ENCODE measurements at places on chromosomes 11 and 22.

DNA sequence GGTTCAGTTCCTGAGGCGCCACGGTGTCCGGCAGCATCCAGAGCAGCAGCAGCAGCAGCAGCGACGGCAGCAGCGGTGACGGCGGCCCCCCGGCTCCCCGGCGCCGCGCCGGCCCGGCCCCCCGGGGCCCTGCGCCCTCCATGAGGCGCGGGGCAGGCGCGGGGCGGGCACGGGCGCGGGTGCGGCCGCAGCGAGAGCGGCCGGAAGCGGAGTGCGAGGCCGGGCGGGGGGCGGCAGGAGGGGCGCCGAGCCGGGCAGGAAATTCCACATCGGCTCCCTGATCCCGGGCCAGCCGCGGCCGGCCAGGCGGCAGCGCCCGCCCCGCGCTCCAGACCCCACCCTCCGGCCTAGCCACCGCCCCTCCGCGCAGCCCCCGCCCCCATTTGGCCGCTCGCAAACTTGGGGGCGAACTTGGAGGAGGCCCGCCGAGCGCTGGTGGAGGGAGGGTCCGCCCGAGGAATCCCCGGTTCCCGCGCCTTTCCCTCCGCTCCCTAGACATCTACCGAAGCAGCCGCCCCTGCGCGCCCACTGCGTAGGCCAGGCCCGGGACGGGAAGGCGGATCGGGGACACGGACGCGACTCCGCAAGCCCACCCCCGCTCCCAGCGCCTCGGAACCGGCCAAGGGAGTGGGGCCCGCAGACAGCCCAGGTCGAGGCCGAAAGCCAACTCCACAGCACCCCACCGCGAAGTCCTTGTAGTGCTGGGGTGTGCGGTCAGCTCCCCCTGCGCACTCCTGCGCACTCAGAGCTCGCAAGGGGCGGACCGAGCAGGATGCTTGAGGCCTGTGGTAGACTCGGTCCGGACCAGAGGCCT, at the start of gene SCARF2:
SCARF2 (minus strand) TSS at position 213 of the 814 bp plus-strand sequence; CDS start at position 142, 71 bp downstream.
- DNase-seq: no peak

DNA sequence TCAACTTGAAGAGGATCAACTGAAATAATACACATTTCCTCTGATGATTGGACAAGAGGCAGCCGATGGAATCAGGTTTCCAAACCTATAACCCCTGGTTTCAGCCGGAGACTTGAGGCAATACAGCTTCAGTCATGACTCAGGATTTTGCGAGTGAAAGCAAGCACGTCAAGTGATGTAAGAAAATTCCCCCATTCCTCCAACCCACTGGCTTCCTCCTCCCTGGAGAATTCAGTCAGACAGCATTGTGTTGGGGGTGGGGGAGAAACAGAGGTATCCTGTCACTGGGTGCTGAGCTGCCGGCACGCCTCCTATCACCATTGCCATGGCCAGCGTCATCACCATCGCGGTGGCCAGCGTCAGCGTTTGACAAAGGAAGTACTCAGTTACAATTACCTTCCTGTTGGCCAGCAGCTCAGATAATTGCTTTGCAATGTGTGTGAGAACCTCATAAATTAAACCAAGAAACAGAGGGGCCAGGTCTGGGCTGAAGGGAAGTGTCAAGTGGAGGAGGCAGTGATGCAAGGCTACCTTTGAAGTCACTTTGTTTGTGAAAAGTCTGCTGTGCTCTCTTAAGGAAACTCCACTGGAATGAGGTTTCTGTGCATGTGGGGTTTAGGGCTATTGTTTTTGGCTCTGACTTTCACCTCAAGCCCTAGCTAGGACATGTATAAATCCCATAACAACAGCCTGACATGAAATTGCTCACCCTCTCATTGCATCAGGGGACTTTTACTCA, 50.2 kb downstream of the LIF start:
- DNase-seq: peak; percentile 39

GRCh38 chr11:702462-703461, 3.3 kb upstream of the EPS8L2 start:
- no peak for DNase-seq

DNA sequence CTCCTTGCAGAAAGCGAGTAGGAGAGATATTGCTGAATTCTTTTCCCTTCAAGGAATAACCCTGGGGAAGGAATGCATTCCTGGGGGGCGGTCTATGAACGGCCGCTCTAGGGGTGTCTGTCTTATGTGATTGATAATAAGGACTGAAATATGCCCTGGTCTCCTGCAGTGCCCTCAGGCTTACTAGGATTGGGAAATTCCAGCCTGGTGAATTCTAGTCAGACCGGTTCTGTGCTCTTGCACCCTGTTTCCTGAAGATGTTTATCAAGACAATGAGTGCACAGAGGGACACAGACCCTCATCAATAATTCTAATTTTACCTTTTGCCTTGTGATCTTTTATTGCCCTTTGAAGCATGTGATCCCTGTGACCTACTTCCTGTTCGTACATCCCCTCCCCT, 140.7 kb downstream of the LUZP2 start:
- DNase-seq: no peak

DNA sequence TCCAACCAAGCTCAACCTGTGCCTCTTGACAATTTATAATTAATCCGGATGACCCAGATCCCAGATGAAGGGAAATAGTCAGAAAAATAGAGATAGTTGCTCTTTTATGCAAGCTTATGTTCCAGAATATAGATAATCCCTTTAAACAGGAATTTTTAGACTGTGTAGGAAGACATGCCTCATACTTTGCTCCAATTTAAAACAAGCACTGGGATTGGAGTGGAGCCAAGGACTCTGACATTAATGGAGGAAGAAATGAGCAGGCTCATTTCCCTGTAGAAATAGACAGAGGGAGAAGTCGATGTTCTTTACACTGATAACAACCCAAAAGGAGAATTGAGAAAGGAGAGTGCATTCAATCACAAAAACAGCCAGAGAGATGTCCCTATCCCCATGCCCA, 70.1 kb upstream of the LRRC55 start:
- DNase-seq: no peak

DNA sequence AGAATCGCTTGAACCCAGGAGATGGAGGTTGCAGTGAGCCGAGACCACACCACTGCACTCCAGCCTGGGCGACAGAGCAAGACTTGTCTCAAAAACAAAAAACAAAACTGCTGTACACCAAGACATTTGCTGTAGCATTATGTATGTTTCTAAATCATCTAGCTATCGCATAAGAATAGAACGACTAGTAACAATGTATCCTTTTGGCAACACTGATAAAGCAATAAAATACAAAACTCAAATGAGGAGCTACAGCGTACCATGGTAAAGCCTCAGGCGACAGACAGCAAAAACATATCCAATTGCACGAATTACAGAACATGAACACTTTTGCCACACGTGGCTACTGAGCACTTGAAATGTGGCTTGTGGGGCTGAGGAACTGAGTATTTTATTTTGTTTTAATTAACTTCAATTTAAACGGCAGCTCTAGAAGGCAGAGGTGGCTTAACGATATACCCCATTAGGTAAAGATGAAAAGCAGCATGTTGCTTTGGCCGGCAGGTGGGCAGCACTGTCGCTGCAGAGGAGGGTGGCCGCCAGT, 2.3 kb downstream of the TUBGCP6 start:
- no peak for DNase-seq

DNA sequence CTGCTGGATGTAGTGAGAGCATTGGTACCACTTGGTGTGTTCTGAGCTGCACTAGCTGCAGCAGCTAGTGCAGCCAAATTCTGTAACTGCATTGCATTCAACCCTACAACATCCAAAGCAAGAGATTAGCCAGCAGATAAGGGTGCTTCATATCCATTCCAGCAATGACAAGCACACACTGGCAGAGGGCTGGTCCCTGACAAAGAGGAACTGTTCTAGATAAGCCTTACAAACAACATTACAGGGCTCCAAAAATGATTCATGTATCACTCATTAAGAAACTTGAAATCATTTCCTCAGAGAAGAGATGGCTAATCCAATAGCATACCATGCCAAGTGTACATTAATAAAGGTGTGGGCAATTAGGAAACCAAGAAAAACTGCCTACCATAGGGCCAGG, 28.4 kb upstream of the RAPSN start:
- no peak for DNase-seq

- peak; percentile 74 for DNase-seq
These were observed 1.8 kb downstream of the ADSL start for GRCh38 chr22:40348025-40348658.

DNA sequence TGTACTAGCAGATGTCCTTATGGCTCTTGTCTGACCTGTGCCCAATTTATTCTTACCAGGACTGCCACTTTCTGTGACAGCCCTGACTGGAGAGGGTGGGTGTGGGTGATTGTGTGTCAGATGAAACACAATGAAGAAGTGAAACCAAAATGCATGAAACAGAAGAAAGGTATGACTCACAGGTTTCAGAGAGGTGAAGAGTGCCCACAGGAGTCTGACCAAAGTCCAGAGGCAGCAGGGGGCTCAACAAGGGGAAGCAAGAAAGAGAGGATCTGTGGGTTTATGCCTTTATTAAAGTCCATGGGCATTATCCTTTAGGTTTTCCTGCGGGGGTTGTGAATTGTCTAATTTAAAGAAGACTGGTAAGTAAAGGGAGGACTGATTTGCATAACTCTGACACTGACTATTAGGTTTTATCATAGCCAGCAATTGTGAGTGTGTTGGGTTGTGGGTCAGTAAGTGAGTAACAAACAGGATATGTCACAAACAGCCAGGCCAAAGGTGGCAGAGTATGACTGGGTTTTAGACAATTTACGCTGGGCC, 3.9 kb upstream of the OR4C6 start:
- DNase-seq: no peak

- DNase-seq: no peak
These were observed at the start of gene HBB for GRCh38 chr11:5226732-5227310. HBB (minus strand) TSS chr11:5227071; CDS start chr11:5227021, 50 bp downstream.

DNA sequence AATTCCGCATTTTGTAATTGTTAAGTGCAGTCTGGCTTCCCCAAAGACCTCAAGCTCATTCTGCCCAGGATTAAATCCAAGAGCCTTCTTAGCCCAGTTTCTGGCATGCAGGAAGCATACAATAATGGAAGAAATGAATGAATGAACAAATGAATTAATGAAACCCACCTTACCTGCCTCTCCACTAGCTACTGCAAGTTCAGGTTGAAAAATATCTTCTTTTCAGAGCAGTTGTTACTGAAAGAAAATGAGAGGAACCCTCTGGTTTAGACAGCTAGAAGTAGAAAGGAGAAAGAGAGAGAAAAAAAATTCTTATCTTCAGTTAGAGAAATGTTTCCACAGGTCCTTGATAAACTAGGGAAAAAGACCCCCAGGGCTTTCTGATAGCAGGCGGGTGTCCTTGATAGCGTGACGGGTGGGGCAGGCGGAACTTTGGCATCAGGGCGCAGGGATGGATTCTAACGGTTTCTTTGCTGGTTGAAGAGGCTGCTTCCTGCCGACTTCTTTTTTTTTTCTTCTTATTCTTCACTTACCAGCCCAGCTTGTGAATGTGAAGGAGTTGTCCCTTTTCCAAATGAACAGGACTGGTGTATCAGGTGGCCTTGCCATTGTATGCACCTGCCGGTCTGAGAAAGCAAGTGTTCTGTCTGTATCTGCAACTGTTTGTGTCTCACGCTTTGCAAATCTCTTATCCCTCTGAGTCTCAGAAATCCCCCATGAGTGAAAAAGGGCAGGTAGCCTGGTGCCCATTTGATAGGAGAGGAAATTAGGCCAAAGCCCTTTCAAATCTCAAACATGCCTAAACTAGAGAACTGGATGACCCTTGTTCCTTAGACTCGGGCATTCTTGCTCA, 10.0 kb downstream of the LMO2 start:
- no peak for DNase-seq

- no peak for DNase-seq
These were observed 50.2 kb downstream of the APOL3 start for GRCh38 chr22:36110306-36110881.

All from activated T-cell treated with anti-CD3 and anti-CD28 coated beads, Interleukin-2, amount 50 U/mL, for 1 hour (primary cell).